Skeletal muscle tissue (tissue), 5 donors: ENCODE measurements at places on chromosomes 1 and 21. TPM values are rescaled to one million over a fixed set of nuclear protein-coding genes. Genes with fewer than 3 reads are reported as not detected.

SDHC gene
- total RNA-seq, result 18.3 TPM

OR2T2 gene
- total RNA-seq, result not detected

LCK gene
- 2.1 TPM for total RNA-seq

PRKCZ gene
- 4.2 TPM for total RNA-seq

SMYD3 gene
- 23.5 TPM for total RNA-seq
